ENCODE measurements at places on chromosomes 12 and 14.

- DNase-seq: no peak
These were observed 242.5 kb upstream of the CAND1 start for GRCh38 chr12:67026487-67027246.

DNA sequence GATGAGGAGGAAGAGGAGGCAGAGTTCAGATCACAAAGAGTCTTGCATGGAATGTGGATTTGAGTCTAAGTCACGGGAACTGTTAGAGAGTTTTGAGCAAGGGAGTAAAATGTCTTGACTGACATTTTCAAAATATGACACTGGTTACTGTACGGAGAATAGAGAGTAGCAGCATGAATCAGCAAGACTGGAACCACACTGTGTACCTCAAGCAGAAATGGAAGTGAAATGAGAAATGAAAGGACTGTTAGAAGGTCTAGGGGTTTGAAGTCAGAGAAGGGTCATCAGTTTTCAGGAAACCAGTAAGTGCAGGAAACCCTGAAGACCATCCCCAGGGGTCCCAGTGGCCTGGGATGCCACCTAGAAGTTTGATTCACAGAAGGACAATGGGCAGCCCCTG is 236.3 kb downstream of the GALC start:
- no peak for DNase-seq

DNA sequence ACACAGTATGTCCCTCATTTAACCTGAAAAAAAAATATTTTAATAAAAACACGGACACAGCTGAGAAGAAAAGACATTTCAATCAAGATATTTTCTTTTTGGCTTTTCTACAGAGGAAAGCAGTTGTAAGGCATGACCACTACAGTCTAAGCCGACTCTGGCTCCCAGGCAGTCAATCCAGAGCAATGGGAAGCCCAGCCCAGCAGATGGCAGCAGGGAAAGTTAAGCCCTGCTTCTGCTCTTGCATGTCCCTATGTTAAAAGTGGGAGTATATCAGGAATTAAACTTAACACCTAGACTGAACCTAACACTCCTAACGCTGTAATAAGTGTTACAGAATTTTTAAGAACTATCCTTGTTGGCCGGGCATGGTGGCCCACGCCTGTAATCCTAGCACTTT is 19.5 kb upstream of the HAL start:
- DNase-seq: no peak

GRCh38 chr12:31867292-31867691 is 91.9 kb upstream of the RESF1 start:
- DNase-seq: no peak

DNA sequence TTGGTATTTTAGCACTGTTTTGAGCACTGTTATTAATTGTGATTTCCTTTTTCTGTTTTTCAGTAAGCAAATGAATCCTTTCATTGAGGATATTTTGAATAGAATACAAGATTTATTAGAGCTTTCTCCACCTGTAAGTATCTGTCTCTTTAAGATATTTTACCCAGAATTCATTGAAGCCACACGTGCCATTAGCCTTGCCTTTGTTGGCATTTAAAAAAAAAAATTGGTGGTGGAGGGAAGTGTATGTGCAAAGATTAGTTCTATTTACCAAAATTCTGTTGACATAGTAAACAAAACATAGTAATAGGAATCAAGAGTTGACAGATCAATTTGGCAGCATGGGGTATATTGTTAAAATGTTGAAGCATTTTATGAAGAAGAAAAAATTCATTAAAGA is 23.8 kb downstream of the XPOT start:
- DNase-seq: no peak

DNA sequence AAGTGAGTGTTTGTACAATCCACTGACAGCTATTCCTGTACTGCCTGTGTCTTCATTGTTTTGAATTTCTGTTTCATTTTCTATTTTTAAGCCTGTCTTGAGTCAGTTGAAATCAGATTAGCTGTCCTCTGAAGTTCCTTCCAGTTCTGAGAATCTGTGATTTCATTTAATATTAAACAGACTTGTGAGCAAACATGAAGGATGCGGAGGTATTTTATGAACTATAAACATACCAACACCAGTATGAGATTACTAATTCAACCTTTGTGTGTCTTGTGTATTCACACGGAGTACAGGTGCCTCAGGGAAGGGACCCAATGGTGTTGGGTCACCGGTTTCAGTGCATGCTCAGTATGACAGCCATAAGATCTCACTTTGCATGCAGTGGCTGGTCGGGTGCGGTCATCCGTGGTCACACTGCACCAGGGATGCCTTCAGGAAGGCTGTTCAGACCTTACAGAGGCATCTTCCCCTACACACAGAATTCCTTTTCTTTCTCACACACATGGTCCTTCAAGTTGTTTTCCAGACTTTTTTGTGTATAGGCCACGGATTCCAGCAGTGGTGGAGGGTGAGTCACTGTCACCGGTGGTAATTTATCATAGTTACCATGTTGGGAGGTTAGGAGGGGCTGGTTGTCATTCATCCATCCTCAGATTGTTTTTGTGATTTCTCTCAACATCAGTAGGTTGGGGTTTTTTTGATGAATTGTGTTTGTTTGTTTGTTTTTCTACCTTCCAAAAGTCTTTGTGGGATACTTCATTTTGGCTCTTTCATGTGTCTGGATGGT is 103.0 kb upstream of the SFSWAP start:
- no peak for DNase-seq

- DNase-seq: no peak
These were observed 413 bp downstream of the LRP6 start for GRCh38 chr12:12266389-12266872.

DNA sequence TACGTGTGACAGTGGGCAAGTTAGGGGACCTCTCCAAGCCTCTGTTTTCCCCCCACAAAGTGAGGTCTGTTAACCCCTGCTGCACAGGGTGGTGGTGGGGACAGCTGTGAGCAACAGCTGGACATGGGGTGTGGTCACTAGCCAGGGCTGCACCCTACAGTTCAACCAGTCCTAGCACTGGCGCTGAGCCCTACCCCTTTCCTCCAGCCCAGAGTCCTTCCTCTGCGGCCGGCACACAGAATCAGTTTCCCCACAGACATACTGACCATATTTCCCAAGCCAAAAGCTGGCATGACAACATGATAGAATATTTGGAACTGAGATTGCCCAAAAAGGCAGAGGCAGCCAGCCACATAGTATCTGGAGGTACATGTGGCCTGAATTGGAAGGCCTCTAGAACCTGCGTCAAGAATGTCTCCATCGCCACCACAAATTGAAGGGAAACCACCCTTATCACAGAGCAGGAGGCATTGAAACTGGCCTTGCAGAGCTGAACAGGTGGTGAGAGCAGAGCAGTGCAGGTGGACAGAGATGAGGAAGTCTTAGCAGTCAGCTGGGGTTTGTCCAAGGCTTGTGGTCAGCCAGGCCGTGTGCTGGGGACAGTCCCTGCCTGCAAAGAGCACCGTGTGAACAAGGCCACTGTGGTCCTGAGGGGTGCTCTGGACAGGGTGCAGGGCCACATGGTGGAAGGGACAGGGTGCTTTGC is 21.2 kb downstream of the DEGS2 start:
- no peak for DNase-seq

- DNase-seq: no peak
These were observed 1.7 kb downstream of the SLC2A3 start for GRCh38 chr12:7934091-7934888.

- no peak for DNase-seq
These were observed 7.8 kb downstream of the HIGD1C start for GRCh38 chr12:50960130-50960529.

GRCh38 chr12:4214877-4215228 is 58.7 kb upstream of the CCND2 start:
- DNase-seq: no peak
